ENCODE measurements at places on chromosomes 2 and 18.

DNA sequence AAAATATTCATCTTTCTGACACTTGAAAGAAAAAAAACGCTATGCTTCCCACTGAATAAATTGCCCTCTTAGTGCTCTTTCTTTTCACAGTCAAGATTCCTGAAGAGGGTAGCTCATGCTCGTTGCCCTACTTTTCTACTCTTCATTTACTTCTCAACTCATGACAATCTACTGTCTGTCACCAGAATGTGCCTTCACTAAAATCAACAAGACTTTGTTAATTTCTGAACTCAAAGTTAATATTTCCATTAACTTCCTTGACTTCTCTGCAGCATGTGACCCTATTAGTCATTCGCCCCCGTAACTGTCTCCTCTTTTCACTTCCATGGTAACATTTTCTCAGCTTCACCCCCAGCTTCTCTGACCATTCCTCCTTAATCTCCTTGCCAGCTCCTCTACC is 98.9 kb upstream of the MAPRE2 start:
- DNase-seq: no peak

DNA sequence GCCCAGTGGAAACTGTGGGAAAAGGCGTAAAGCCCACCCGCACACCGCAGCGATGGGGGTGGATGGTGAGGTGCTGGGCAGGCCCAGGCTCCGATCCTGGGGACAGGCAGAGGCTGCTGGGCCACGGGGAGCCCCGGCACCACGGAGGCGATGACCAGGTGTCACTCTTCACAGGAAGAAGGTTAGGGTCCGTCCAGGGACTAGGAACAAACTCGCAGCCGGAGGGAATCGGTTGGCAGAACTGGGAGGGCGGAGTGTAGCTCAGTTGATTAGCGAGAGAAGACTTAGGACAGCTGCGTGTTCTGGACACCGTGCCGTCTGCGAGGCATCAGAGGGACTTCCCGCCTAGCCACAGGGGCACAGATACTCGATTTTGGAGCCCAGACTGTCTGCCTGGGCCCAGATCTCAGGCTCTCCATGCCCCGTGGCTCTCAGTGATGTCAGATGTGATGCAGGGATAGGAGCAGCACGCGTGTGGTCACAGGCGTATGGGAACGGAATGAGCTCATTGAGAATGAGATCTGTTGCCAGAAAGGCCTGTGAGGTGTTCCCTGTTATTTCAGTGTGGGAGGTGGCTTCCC is 16.1 kb upstream of the ALLC start:
- DNase-seq: no peak

- no peak for DNase-seq
Observed at GRCh38 chr2:220916931-220917330, 655.2 kb downstream of the EPHA4 start.

GRCh38 chr2:52269696-52270485 is 1238.0 kb upstream of the NRXN1 start:
- no peak for DNase-seq

- no peak for DNase-seq
Observed at GRCh38 chr18:26121476-26121875, 12.2 kb upstream of the PSMA8 start.

- no peak for DNase-seq
Observed at GRCh38 chr18:76487070-76487469, 8.0 kb downstream of the ZNF516 start.

DNA sequence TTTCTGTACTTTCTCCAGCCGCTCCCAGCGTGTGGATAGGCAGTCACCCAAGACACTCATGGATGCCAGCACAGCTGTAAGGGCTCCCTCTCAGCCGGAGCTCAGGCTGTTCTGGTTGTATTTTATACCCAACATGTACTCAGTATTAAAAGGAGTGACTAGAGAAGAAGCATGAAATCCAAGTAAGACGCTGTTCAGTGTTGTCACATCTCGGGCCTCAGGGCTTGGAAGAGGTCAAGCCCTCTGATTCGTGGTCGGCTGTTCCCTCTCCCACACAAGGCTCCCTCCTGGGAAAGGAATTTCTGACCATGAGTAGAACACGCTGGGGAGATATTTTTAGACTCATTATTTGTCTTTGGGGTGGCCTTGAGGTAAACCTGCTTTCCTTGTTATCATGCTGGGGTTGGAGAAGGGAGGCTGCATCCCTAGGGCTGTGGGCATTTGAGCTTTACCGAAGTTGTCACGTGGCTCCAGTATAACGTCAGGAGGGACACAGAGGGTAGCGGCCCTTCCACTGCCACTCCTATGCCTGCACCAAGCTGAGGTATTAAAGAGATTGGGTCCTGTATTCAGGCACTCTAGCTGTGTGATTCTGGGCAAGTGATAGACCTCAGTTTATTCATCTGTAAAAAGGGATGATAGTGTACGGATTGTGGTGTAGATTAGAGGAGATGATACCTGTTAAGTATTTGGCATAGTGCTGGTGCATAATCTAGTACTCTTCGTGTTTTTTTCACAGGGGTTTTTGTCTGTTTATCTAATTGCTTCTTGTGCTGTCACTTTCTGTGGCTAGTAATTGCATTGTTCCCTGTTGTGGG is 34.1 kb downstream of the HK2 start:
- no peak for DNase-seq

GRCh38 chr2:240123821-240124650 is 12.1 kb downstream of the COPS9 start:
- DNase-seq: no peak

GRCh38 chr18:61489334-61489733 is 156.1 kb downstream of the CDH20 start:
- DNase-seq: no peak

GRCh38 chr18:73881396-73881917 is 266.2 kb downstream of the FBXO15 start:
- DNase-seq: no peak
